ENCODE measurements at places on chromosomes 13 and 19. TPM values are rescaled to one million over a fixed set of nuclear protein-coding genes. Genes with fewer than 3 reads are reported as not detected.

The ADM5 gene
- total RNA-seq = 2.9 TPM

The IGFL2 gene
- not detected for total RNA-seq

The NKPD1 gene
- 0.57 TPM for total RNA-seq

The NPHS1 gene
- total RNA-seq = not detected

The OLFM2 gene
- total RNA-seq = 3.1 TPM

The GPR18 gene
- 10.1 TPM for total RNA-seq

The SLC25A41 gene
- not detected for total RNA-seq

The CYP2A6 gene
- total RNA-seq = not detected

The PRTN3 gene
- not detected for total RNA-seq

The PLIN4 gene
- total RNA-seq = not detected

The KLF12 gene
- 88.9 TPM for total RNA-seq

The COL4A2 gene
- total RNA-seq = 0.07 TPM

The SHANK1 gene
- total RNA-seq = not detected

The FBXO46 gene
- total RNA-seq = 23.2 TPM

The KCNC3 gene
- total RNA-seq = 1.4 TPM

The ZNF888 gene
- 4.4 TPM for total RNA-seq

The ZNF540 gene
- total RNA-seq = 9.8 TPM

The CGB7 gene
- not detected for total RNA-seq
